Stimulated activated CD8-positive, alpha-beta memory T cell treated with anti-CD3 and anti-CD28 coated beads, Interleukin-15, amount 100 ng/mL, for 4 hours (primary cell): ENCODE measurements at places on chromosomes 3 and 15.

- no peak for DNase-seq
Observed at GRCh38 chr15:60363903-60364611, 33.7 kb downstream of the ANXA2 start.

DNA sequence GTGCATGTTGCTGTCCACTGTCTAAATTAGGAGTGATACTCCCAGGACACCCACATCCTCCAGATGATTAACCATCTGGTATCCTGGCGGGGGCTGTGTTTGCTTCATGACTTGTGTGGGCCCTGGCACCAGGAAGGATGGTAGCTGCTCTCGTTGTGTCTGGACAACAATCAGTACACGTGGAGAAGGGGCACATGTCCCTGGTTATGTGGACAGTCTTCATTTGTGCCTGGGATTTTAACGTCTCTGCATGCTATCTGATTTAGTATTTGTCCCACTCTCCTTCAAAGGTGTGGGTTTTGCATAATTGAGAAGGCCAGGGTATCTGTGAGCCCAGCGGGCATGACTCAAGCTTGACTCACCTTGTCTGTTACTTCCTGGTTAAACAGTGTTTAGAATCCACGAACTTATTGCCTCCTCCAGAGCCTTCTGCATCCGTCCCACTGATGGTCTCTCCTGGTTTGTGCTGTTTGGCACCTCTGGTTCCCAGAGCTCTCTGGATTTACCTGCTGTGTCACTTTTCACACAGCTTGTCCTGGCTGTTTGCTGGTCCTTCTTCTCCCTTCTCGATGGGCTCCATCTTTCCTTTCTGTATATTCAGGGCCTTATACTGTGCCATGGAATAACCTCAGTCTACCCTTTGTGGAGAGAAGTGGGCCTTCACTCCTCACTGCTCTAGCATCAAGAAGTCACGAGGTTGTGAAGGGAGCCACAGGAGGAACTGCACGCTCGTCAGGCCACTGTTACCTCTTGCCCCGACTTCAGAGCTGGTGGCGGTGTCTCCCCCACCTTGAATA lies 32.5 kb downstream of the ARNT2 start:
- DNase-seq: no peak

- no peak for DNase-seq
Observed at GRCh38 chr3:168884353-168884903, 779.1 kb downstream of the MECOM start.

DNA sequence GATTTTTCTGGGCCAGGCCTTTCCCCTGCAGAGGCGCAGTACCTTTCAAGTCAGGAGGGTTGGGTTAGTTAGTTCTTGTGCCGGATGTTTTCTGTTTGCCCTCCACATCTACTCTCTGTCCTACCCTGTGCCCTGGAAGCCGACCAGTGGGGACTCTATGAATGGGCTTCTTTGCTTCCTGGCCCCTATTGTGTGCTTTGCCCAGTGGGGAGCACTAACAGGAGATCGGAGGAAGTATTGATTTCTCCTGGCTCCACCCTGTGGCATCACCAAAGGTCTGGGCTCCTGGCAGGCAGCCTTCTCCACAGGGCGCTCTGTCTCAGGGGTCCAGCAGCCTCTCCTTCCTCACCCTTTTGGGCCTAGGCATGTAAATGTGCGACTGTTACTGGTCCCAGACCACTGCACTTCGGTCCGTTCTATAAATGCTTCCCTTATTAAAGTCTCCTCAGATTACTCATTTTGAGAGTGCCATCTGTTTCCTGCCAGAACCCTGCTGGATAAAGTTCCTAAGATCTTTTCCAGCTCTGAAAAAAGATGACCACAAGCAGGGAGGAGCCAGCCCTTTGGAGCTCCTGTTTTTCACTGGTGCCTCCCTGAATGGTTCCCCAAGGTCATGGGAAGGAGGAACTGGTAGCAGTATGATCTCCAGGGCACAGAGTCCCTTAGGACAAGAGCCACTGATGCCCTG lies 44.5 kb downstream of the CTDSPL start:
- DNase-seq: no peak

GRCh38 chr15:96047255-96047931 lies 283.1 kb upstream of the NR2F2 start:
- DNase-seq: no peak

DNA sequence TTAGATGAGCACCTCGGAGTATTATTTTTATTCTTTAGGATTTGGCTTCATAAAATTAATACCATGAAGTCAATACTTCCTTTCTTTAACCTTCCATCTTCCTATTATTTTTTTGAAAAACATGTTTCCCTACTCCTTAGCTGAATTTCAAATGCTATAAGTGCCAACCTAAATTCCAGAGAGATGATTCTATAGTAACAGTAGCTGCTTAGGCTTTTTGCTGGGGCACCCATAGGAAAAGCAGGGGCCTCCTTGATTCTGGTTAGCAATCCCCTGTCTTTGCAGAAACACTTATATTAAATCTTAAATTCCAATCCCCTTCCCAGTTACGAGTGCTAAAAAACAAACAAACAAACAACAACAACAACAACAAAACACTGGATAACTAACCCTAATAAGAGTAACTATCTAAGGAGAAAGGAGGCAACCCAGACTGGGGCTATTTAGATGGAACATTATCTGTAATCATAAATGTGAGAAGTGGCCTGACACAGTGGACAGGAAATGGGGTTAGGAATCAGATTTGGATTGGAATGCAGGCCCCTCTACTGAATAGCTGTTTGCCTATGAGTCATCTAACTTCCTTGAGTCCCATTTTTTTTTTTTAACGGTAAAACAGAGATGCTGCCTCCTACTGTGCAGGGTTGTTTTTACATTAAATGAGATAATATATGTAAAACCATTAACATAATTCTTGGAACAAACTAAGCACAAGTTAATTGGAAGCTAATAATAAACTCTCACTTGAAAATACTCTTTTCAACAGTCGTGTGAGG lies 148.1 kb downstream of the WDR72 start:
- no peak for DNase-seq

GRCh38 chr3:174322789-174323188 lies 536.3 kb upstream of the NAALADL2 start:
- DNase-seq: no peak

GRCh38 chr15:36599620-36600433 lies 20.4 kb downstream of the CDIN1 start:
- no peak for DNase-seq

GRCh38 chr3:194178669-194179068 lies 42.7 kb downstream of the HES1 start:
- DNase-seq: no peak

DNA sequence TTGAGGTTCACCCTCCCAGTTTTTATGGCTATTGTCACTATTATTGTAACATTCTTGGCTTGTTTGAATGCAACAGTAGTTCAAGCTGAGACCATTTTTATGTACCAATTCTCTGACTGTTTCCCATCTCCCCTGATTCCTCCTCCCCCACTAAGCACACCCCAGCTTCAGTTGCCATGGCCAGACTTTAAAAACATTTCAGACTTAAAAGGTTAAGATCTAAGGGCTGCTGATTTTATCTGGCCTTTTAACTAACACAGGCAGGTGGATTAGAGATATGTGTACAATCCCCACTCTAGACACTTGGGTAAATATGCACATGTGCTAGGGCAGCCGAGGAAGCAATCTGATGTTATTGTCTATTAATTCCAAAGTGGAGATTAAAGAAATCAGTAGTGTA lies 386.3 kb upstream of the NR2F2 start:
- no peak for DNase-seq

GRCh38 chr3:171788546-171789351 lies 21.5 kb downstream of the PLD1 start:
- no peak for DNase-seq

DNA sequence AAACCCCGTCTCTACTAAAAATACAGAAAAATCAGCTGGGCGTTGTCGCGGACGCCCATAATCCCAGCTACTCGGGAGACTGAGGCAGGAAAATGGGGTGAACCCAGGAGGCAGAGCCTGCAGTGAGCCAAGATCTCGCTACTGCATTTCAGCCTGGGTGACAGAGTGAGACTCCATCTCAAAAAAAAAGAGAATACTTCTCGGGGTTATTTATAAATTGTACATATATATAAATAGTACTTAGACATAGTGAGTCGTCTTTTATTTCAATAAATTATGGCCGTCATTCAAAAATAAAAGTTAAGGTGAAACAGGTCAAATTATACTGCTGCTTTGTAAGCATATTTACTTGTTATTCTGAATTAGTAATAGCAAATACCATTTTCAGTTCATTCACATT lies 12.1 kb upstream of the EBLN2 start:
- no peak for DNase-seq

DNA sequence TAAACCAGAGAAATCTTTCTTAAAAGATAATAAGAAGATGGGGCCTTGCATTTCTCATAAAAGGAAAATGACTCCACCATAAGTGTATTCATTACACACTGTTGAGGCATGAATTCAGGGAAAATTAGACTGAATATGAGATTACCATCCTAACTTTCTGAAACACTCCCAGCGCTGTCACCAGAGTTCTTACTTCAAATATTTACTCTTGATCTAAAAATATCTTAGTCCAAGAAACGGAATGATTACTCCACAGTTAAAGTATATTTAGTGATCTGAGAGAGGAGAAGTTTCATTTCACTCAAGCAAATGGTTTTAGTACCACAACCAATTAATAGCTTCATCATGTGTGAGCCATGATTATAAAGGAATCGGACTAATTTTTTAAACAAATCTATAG lies 300.3 kb downstream of the ZBTB20 start:
- DNase-seq: no peak

GRCh38 chr3:45170096-45170495 lies 23.9 kb upstream of the CDCP1 start:
- DNase-seq: no peak

- no peak for DNase-seq
Observed at GRCh38 chr15:36208868-36209582, 370.4 kb upstream of the CDIN1 start.

GRCh38 chr15:83694015-83694414 lies 40.1 kb downstream of the ADAMTSL3 start:
- DNase-seq: no peak

GRCh38 chr3:113210604-113211329 lies 590 bp upstream of the BOC start:
- no peak for DNase-seq

GRCh38 chr15:95793231-95793630 lies 537.3 kb upstream of the NR2F2 start:
- no peak for DNase-seq

GRCh38 chr15:28153492-28154119 lies 54.5 kb upstream of the OCA2 start:
- no peak for DNase-seq

GRCh38 chr3:42387802-42388651 lies 22.4 kb downstream of the LYZL4 start:
- no peak for DNase-seq

GRCh38 chr3:58358092-58358491 lies 25.4 kb downstream of the PXK start:
- DNase-seq: no peak

DNA sequence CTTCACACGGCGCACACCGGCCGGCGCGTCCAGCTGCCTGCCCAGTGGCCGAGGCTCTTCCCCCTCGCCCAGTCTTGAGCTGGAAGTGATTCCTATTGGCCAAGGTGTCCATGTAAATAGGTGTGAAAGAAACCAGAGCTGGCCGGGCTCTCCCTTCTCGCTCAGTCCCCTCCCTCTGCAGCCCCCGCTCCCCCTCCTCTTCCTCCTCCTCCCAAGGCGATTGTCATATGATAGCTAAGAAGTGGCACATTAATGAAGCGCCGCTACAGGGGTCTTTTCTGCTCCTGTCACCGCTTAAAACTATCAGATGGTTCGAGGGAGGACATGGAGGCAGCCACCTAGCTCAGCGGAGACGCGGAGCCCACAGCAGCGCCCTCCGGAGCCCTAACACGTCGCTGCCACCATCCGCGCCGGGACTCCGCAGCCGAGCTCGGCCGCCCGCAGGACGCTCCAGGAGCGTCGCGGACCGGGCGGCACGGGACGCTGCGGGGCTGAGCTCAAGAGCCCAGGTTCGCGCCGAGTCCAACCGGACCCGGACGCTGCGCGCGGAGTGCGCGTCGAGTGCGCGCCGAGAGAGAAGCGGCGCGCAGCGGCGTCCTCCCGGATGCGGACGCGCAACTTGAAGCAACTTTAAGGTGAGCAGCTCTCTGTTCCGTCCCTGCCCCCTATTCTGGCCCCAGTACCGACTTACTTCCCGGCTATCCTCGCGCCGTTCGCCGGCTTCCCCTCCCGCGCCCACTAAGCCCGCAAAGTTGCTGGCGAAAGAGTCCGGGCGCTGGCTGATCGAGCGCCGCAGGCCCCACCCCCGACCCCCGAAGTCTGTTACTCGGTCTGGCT lies at the start of gene FOXB1:
Gene FOXB1, plus strand, starts transcription at position 303 of the 837 bp plus-strand sequence. CDS start 653 bp downstream, outside the sequence.
- DNase-seq: no peak

- no peak for DNase-seq
Observed at GRCh38 chr15:83210619-83211018, 3.0 kb upstream of the HDGFL3 start.

DNA sequence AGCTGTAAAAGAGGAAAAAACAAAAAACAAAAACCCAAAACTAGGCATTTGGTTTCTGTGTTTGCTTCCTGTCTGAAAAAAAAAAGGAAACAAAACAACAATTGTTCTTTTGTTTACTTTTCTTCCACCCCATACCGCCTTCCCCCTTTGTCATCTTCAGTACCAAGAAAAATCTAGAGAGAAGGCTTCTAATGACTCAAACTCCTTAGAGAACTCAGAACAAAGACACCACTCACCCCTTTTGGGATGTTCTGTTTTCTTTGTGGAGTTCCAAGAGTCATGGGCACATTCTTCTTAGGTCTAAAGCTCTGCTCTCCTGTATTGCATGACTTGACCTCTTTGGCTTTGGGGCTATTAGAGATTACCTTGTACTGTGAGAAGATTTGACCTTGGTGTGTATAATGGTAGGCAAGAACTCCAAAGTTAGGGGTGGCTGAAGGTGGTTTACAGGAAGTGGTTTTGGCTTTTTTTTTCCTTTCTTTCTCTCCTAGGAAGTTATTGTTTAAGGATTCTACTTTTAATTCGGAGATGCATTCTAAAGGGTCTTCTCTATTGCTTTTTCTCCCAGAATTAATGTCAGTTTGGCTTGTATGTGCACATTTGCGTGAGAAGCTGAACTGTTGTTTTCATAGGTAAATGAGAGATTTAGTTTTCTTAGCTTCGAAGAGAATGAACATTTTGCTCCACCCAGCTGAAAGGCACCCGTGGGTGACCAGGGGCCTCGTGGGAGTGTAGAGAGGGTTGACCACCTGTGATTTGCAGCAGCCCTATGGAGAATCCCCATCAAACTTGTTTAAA lies 39.5 kb upstream of the ZBTB20 start:
- DNase-seq: no peak

- DNase-seq: no peak
Observed at GRCh38 chr3:192408647-192409200, 318.6 kb downstream of the FGF12 start.

GRCh38 chr3:154034797-154035330 lies 86.3 kb upstream of the ARHGEF26 start:
- DNase-seq: no peak

DNA sequence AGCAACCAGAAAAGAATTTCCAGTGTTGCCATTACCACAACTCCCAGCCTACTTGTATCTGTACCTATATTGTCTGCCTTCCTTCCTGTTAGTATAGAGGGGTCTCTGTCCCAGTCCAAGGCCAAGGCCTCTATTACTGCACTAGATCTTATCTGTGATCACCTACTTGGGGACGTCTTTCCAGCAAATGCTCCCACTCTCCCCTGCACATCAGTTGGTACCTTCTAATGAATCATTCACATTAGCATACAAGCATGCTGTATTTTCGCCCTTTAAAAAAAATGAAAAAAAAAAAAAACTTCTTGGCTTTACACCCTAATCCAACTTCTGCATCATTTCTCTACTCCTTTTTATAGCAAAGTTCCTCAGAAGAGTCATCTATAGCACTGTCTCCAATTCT lies 4.8 kb upstream of the AVEN start:
- no peak for DNase-seq
